CD4-positive, alpha-beta T cell (primary cell): ENCODE measurements at places on chromosomes 16 and 17.

DNA sequence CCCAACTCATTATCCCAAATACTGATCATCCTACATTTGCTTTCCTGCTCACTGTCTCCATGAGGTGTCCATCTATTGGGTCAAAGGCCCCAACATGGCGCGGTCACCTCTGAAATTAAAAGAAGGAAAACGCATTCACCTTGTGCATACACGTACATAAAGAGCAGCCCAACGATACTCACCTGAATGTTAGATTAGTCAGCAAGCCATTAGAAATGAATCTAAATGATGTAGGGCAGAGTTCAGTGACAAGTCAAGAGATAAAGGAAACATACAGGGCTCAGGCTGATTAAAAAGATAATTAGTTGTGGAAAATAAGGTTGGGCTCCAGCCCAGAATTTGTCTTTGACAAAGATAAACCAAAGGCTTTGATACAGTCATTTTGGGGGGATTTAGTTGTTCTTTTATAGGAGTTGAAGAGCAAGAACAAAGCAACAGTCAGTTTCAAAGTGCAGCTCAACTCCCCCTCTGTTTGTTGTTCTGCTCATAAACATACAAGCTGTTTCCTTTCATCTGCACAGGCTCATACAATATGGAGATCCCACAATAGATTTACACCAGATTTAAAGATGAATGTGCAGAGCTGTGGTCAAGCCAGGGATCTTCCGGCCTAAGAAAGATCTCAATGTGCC is 21.1 kb downstream of the NXPH3 start:
- H3K4me1 ChIP-seq = no peaks in the 10 kb centered on the region
- no peak for DNase-seq
- H3K4me3 ChIP-seq = no peak overlapping the region
- H3K27ac ChIP-seq = no peak overlapping the region

GRCh38 chr17:36839256-36839655 is 98.0 kb upstream of the LHX1 start:
- no peak overlapping the region for H3K27ac ChIP-seq
- H3K36me3 ChIP-seq = no peaks in the 10 kb centered on the region
- no peak overlapping the region for H3K4me3 ChIP-seq
- no peak for DNase-seq

- no peaks in the 10 kb centered on the region for H3K27me3 ChIP-seq
- H3K36me3 ChIP-seq = no peaks in the 10 kb centered on the region
- DNase-seq = no peak
- H3K27ac ChIP-seq = no peak overlapping the region
- H3K4me3 ChIP-seq = no peak overlapping the region
Observed at GRCh38 chr16:53064081-53064578, 9.3 kb downstream of the CHD9 start.

DNA sequence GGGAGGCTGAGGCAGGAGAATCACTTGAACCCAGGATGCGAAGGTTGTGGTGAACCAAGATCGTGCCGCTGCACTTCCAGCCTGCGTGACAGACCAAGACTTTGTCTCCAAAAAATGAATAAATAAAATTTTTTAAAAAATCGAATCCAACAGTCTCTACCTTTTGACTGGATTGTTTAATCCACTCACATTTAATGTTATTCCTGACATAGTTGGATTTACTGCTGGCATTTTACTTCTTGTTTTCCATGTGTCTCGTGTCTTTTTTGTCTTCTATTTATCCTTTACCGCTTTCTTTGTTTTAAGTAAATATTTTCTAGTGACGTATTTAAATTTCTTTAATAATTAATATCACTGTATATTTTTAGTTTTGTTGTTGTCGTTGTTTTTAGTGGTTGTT is 5.4 kb upstream of the CES4A start:
- peaks cover 34% of the 10 kb centered on the region for H3K4me1 ChIP-seq
- DNase-seq = no peak
- no peak overlapping the region for H3K27ac ChIP-seq
- H3K27me3 ChIP-seq = no peaks in the 10 kb centered on the region
- no peaks in the 10 kb centered on the region for H3K36me3 ChIP-seq

GRCh38 chr16:79452671-79453070 is 147.9 kb downstream of the MAF start:
- H3K4me3 ChIP-seq = no peak overlapping the region
- H3K4me1 ChIP-seq = peaks cover 3% of the 10 kb centered on the region
- H3K27ac ChIP-seq = no peak overlapping the region
- no peaks in the 10 kb centered on the region for H3K36me3 ChIP-seq

GRCh38 chr17:31560616-31561235 is 169.3 kb downstream of the RAB11FIP4 start:
- H3K4me3 ChIP-seq = no peak overlapping the region
- H3K36me3 ChIP-seq = no peaks in the 10 kb centered on the region
- no peak overlapping the region for H3K27ac ChIP-seq
- H3K27me3 ChIP-seq = no peaks in the 10 kb centered on the region

GRCh38 chr17:17766077-17766743 is 70.6 kb downstream of the SREBF1 start:
- peaks cover 5% of the 10 kb centered on the region for H3K36me3 ChIP-seq
- DNase-seq = no peak
- H3K27me3 ChIP-seq = no peaks in the 10 kb centered on the region
- H3K4me3 ChIP-seq = no peak overlapping the region

DNA sequence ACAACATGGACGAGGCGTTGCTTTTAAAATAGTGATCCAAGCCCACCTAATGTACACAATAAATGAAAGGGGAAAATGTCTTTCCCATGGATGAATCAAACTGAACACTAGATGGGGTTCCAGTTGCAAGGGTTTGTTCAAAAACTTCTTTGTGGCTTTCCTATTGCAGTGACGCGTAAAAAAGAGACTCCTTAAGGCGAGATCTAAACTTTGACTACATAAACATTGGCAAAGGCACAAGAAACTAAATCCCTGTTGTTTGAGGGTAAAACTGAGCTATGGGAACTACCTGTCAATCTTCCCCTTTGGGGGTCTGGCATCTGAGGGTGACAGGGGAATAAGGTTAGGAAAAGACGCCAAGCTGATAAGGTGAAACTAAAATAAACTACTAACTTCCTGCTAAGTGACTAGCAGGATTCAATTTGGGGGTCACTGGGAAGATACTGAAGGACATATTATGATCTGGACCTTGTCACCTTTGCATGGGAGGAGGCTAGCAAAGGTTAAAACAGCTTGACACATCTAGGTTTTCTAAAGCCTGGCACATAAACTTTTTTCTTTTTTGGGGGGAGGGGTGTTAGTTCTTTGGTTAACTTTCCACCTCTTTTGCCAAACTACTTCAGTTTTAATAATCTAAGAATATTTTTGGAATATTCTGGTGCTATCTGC is 4.7 kb downstream of the SALL1 start:
- H3K27me3 ChIP-seq = peaks cover 52% of the 10 kb centered on the region
- peaks cover 2% of the 10 kb centered on the region for H3K4me1 ChIP-seq
- DNase-seq = no peak
- no peak overlapping the region for H3K27ac ChIP-seq
- no peaks in the 10 kb centered on the region for H3K36me3 ChIP-seq
- no peak overlapping the region for H3K4me3 ChIP-seq

- H3K4me1 ChIP-seq = peaks cover 39% of the 10 kb centered on the region
- no peaks in the 10 kb centered on the region for H3K27me3 ChIP-seq
- no peak for DNase-seq
- peaks cover 36% of the 10 kb centered on the region for H3K36me3 ChIP-seq
- peak overlapping the region; percentile 78 for H3K4me3 ChIP-seq
- H3K27ac ChIP-seq = peak overlapping the region; percentile 74
Observed at GRCh38 chr17:29291163-29291752, 2.7 kb downstream of the NUFIP2 start.
